ENCODE measurements at places on chromosomes 12 and 14.

DNA sequence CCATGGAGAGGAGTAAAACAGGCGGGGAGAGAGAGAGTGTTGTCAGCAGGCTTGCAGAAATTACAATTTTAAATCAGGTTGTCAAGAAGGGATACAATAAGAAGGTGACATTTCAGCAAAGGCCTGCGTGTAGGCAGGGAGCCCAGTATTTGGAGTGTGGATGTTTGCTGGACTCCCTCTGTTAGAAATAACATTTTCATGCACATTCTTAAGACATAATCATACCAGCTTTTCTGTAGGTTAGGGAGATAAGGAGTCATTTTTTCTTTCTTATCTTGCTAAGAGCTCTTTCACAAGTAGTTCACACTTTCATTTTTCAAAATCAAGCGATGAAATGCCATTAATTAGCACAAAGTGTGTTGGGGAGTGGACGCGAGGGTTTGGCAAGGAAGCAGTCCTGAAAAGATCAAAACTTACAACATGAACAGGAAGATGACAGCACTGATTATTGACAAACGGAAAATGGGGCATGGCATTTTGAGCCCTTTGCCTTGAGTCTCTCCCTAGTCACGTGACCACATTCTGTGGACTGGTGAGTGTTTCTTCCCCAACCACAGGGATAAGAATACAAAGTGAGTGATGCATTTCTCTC lies 160.2 kb downstream of the DAD1 start:
- no peak for DNase-seq

GRCh38 chr14:40282196-40282595 lies 850.0 kb upstream of the FBXO33 start:
- no peak for DNase-seq

GRCh38 chr12:54984658-54985376 lies at the start of gene TESPA1:
Gene TESPA1, minus strand, starts transcription at chr12:54984762. Its CDS starts 10,200 bp downstream, at chr12:54974562.
- DNase-seq = peak; percentile 75

- no peak for DNase-seq
Measured at GRCh38 chr14:90608929-90609341, 207.3 kb downstream of the TTC7B start.

- no peak for DNase-seq
Measured at GRCh38 chr12:64998371-64999147, 122.5 kb downstream of the WIF1 start.

DNA sequence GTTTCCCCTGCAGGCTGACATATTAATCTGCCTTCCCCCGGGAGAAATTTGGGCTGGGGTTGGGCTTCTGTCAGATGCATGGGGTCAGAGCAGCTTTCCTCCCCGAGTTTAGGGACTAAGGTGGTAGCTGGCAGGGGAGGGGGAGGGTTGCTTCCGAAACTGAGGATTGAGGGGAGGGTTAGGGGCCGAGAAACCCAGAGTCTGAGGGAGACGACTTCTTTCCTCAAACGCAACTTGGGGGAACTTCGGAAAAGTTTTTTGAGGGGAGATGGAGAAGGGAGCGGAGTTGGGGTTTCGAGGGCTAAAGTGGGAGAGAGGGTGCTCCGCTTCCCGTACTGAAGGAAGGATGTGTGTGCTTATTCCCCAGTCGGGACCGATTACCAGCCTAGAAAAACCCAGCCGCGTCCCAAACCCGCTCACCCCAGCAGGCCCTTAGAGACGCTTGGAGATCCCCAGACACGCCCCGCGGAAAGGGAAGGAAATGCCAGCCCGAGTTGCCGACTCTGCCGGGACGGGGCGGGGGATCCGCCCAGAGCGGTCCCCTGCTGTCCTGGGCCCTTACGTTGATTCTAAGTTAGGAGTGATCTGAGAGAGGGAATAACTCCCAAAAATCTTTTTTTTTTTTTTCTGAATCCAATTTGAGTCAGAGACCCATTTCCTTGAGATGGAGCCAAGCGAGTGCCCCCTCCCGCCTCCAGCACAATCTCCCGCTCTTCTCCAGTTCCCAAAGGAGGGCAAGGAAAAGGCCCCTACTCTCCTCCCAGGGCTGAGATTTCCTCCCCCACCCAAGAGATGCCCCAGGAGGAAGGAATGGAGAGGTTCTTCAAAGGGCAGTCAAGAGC lies 61.9 kb downstream of the SMUG1 start:
- DNase-seq = peak; percentile 88

DNA sequence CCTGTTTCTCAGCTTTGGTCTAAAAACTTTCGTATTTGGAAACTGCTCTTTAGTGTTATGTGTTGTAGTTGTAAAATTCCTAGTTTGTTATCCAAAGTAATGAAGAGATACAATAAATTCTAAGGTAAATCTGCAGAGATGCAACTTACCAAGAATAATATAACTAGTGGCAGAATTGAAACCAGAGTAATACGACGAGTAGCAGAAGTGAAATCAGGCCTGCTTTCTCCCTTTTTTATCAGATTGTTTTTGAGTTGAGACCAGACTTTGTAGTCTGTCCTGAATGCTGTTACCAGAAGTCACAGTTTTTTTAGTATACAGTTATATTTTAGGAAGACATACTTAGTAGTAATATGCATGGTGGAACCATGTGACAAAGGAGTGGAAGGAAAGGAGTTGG lies 12.5 kb downstream of the PAPOLA start:
- DNase-seq = no peak

DNA sequence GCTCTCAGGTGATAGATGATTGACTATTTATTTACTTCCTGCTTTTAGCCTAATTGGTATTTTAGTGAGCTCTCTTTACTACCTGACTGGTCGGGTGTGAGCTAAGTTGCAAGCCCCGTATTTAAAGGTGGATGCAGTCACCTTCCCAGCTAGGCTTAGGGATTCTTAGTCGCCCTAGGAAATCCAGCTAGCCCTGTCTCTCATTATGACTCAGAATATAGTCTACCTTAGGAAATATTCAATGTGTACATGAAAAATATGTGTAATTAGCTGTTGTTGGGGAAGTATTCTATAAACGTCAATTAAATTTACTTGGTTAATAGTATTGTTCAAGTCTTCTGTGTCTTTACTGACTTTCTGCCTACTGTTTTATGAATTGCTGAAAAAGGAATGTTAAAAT lies 306.9 kb upstream of the DIO2 start:
- DNase-seq = no peak

- DNase-seq = peak; percentile 77
Measured at GRCh38 chr14:44961151-44961553, 595 bp downstream of the KLHL28 start.

DNA sequence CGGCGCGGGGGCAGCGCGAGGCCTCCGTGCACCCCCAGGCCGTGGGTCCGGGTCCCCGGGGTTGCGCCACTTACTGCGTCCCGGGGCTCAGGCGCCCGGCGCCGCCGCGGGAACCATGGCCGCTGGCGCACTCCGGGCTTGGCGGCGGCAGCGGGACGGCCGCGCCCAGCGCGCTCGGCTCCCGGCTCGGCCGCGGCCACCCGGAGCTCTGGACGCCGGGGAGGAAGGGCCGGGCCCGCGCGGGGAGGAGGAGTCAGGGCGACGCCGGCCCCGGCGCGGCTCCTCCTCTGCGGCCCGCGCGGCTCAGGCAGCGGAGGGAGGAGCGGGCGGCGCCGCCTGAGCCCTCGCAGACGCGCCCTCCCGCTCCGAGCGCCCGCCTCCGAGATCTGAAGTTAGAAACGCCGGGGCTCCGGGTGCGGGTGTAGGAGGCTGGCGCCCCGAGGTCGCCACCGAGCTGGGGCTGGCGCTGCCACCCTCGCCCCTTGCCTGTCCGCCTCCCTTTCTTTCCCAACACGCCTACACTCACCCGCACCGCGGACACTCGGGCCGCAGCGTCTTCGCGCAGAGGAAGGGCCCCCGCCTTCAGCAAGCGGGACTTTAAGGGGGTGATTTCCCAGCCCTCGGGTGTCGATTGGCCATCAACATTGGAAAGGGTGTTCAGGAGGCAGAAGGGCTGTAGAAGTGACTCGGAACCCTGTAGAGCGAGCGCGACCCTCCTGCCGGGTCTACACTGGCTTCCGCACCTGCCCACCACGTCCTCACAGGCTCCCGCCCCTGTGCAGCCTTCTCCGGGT lies at the start of gene NIN:
Gene NIN (minus strand): TSS at position 231 of the 794 bp plus-strand sequence. CDS start 9,106 bp downstream, outside the sequence.
- peak; percentile 85 for DNase-seq

- DNase-seq = no peak
Measured at GRCh38 chr14:60805841-60806430, 71.4 kb downstream of the MNAT1 start.

- DNase-seq = no peak
Measured at GRCh38 chr12:112172556-112173324, 47.4 kb downstream of the TRAFD1 start.

DNA sequence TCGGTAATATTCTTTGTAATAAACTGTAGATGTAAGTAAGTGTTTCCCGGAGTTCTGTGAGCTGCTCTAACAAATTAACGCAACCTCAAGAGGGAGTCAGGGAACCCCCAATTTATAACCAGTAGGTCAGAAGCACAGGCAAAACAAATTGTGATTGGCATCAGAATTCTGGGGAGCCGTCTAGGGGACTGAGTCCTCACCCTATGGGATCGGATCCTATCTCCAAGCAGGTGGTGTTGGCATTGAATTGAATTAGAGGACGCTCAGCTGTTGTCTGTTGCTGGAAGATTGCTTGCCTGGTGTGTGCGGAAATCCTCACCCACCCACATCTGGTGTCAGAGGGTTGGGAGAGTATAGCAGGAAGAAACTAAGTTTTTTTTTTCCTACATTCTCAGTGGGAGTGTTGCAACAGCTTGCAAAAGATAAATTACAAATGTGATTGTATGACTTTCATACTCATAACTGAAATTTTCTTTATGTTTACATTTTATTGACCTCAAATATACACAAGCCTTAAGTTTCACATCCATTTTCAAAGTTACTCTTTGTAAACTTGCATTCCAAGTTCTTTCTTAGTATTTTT lies 5.5 kb downstream of the TMEM52B start:
- DNase-seq = no peak

- DNase-seq = no peak
Measured at GRCh38 chr14:88351966-88352691, 29.1 kb upstream of the KCNK10 start.

GRCh38 chr12:106078358-106079010 lies 60.3 kb downstream of the NUAK1 start:
- no peak for DNase-seq

- DNase-seq = peak; percentile 92
Measured at GRCh38 chr12:110543252-110543959, 39.7 kb downstream of the PPTC7 start.

DNA sequence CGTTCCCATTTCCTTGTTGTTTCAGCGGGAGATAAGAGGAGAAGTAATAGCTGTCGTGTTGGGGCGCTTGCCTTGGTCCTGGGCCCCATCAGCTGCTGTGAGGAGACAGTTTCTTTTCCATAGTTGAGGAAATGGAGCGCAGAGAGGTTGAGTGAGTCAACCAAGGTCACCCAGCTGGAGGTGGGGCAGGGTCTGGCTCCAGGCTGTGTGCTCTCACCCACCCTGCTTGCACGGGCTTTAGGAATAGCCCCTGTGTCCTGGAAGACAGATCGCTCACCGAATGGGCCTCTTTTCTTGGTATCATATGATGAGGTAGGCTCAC lies 165.7 kb upstream of the RTL1 start:
- peak; percentile 33 for DNase-seq

DNA sequence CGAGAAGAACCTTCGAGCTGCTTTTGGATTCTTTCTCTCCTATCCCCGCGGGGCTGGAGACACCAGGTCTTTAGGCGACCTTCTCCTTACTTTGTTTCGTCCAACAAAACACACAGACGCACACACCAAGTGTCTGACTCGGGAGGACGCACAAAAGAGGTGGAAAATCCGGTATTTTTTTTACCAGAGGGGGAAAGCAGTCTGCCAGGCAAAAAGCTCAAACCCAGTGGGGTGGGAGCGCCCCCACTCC lies 2.1 kb downstream of the SIX4 start:
- no peak for DNase-seq

DNA sequence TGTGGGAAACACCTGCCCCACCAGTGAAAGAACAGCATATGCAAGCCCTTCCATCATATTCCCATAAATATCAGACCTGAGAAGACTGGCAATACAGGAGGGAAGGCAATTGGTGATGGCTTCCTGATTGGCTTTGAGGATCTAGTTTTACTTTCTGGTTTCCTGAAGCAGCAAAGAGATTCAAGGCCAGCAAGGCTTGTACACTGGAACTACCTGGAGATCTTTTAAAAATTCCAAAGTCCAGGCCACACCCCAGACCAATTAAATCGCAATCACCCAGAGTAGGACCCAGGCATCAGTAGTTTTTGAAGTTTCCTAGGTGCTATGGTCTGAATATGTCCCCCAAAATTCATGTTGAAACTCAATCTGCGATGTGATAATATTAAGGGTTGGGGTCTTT lies 2.9 kb upstream of the TEP1 start:
- no peak for DNase-seq

GRCh38 chr12:25251769-25252168 lies 1.0 kb upstream of the KRAS start:
- DNase-seq = no peak

- DNase-seq = no peak
Measured at GRCh38 chr14:45251912-45252311, 1.1 kb downstream of the MIS18BP1 start.

GRCh38 chr12:126389220-126389841 lies 1324.1 kb downstream of the AACS start:
- peak; percentile 59 for DNase-seq

DNA sequence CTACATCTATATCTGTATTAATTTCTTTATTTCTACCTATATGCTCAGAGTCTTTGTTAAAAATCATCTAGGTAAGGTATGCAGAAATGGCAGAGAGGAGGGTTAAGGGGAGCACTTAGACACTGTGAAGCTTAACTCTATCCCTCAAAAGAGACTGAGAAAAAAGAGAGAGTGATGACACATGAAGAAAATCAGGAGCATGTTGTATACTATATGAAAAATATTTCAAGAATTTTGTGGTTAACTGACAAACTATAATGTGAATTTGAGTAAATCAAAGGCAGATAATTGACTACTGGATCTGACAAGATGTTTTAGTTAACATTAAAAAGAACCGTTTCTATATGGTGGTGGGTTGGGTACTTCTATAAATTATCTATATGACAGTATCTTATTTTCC lies 1814.2 kb upstream of the SEL1L start:
- DNase-seq = no peak

DNA sequence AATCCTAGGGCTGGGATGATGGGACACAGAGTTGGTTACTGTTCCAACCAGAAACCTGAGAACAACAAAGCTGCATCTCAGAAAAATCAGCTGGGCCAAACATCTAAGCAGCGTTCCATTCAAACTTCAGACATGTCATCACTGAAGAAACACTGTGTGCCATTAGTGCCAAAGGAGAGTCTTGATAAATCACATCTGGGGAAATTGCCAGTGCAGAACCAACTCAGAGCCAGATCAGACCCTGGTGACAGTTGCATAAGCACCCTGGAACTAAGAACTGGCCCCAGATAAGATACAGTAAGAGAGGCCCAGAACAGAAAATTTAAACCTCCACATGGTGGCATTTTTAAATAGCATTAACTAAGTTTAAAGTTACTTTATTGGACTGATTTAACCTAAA lies 482.8 kb downstream of the PRKD1 start:
- DNase-seq = no peak
